NCI-H2081 treated with DMSO at 0.1 percent for 48 hours (cell line): ENCODE measurements at places on chromosomes 7 and 10.

- no peak for DNase-seq
Observed at GRCh38 chr7:68348401-68348800, 1249.9 kb upstream of the AUTS2 start.

GRCh38 chr10:102868911-102869257 is 386 bp upstream of the AS3MT start:
- DNase-seq: no peak

- DNase-seq: no peak
Observed at GRCh38 chr7:158449942-158450341, 137.7 kb downstream of the PTPRN2 start.

DNA sequence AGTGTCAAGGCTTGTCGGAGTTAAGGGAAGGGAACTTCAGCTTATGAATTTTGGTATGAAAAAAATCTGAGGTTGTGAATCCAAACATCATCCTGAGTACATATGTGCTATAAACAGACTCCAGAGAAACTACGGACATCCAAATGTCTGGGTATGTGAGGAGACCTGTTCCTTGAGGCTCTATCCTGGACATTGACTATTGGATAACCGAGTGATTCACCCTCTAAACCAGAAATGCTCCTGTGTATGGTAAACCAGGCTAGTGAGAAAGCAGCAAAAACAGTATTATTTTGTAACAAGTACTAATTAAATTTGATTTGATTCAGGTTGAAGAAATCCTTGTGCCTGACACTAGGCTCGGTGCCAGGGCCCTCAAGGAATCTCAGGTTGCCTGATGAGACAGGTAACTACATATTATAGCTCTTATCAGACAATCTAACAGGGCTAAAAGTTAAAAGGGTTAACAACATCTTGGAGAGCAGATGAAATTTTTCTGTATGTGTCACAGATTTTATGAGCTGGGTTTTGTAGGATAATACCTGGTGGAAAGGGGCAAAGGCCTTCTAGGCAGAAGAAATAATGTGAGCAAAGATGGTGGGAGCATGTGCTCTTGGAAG is 10.4 kb upstream of the STOX1 start:
- DNase-seq: no peak

DNA sequence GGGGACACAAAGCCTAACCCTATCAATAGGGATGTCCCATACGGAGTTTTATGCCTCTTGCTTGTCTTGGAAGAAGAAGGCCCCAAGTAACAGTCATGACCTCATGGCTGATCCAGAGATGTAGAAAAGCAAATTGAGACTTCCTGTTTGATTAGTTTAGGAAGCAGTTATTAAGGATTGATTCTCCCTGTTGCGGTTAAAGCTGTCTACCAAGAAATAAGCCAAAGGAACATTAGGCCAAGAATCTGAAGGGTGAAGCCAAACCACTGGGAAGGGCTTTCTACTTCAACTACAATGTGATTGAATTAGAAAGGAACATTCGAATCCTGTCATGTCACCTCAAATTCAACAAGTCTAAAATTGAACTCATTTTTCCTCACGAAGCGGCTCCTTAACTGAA is 60.5 kb upstream of the AGBL3 start:
- DNase-seq: no peak

DNA sequence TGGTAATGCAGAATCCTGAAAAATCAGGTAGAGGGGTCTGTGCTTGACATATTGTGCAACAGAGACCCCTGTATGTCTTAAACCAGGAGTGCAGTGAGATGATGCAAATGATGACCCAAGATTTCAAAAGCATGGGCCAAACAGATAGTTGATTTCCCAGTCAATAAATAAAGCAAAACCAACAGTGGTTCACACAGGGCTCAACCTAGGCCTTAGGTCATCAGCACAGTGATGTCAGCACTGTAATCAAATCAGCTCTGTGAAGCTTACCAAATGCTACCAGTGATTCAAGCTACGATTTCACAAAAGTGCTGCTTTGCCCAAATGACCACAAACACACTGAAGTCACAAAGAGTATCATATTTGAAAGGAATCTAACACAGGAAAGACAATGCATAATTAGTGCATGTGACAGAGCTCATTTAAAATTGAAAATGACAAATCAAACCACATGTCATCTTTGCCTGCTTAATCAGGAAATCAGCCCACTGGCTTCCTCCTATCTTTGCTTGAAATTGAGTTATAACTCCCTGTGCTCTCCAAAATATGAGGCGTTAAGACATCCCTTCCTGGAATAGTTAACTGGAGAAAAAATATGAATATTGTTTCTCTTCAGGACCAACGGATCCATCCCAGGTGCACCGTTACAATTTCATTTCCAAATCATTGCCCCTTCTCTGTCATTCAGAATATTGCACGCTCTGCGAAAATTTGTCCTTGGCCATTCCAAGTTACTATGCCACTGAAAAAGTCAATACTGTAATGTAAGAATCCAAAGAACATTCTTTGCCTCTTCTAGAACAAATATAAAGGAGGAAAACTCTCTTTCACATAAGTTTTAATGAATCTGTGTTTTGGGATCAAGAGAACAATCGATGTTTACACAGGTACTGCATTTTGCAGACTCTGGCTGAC is 41.9 kb upstream of the ASL start:
- DNase-seq: no peak

GRCh38 chr10:20648263-20648874 is 248.7 kb downstream of the NEBL start:
- DNase-seq: no peak

GRCh38 chr10:121079226-121079625 is 228.1 kb downstream of the WDR11 start:
- DNase-seq: no peak

DNA sequence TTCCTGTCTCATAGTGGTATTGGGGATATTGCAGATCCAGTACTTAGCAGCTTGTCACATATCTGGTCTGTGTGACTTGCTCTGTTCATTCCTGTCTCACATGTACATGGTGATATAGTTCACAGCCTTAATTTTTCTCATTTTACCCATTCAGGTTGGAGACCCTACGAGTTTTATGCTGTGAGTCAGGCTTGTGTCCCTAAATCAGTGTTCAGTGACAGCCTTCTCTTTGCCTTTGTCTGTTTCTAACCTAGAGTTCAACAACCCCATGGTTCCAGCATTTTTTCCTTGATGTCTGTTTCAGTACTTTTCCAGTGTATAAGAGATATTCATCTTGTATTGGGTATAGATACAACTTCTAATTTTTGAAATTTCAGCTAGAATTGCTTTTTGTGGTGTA is 1016.2 kb downstream of the LRMDA start:
- no peak for DNase-seq

- DNase-seq: no peak
Observed at GRCh38 chr10:7968510-7969112, 85.9 kb upstream of the GATA3 start.

DNA sequence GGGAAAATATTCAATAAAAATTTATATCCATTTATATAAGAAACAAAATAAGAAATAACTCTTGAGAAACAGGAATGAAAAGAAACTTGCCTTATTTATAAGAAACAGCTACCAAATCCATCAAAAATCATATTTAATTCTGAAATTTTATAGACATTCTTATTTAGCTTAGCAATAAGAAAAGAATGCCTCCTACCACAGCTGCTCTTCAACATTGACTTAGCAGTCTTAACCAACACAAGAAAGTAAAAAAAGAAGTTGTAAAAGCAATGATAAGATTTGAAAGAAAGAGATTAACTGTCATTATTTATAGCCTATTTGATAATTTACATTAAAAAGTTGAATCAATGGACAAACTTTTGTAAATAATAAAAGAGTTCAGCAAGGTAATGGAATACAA is 212.8 kb downstream of the ZNF365 start:
- no peak for DNase-seq

DNA sequence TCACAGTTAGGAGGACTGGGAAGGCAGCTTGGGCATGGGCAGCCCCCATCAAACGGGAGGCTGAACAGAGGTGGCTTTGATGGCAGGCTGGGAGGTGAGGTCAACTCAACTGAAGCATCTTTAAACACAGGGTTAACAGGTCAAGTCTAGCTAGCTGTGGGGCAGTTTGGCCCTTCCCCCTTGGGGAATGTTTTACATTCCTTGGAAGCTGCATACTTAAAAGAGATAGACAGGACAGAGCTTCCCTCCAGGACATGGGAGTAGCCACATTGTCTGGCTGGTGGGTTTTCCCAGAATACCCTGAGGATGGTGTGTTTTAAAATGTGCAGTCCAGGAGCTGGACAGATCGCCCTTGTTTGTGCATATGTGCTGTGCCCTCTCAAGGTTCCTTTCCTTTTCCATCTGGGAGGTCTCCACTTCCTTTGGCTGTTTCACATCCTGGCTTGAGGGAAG is 6.8 kb upstream of the RASSF4 start:
- no peak for DNase-seq

DNA sequence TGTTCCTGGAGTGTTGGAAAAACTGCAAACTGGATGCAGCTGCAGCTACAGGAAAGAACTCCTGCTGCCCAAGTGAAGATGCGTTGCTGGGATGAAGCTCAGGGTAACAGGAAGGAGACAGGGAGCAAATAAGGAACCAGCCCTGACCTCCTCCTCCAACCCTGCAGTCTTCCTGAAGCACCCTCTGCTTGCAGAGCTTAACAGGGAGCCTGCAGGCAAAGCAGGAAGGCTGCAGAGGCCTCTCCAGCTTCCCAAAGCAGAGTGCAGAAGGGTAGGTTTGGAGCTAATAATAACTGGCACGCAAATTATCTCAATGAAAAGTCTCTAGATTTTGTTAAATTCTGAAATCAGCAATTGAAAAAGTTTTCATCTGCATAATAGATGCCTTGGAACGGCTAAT is 92.5 kb downstream of the SORCS1 start:
- no peak for DNase-seq

- no peak for DNase-seq
Observed at GRCh38 chr10:84829131-84829530, 500.7 kb downstream of the CCSER2 start.

- DNase-seq: no peak
Observed at GRCh38 chr10:69818676-69819239, 17.1 kb downstream of the COL13A1 start.

DNA sequence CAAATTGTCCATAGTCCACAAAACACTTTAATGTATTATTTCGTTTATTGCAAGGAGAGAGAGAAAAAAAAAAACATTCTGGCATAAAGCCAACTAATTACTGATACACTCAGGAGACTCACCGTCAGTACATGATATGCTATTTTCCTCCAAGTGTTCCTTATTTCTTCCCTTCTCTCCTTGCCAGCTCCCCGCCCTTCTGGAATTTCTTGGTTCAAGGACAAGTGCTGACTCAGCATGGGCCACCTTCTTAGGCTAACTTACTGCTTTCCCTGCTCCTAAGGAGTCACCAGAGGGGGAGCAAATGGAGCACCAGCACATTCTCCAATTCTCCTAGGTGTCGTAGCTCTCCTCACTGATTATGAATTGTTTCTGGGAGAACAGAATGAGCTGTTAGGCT is 133.8 kb upstream of the HDAC9 start:
- DNase-seq: no peak

- DNase-seq: no peak
Observed at GRCh38 chr10:49841615-49842332, 79.7 kb upstream of the OGDHL start.

DNA sequence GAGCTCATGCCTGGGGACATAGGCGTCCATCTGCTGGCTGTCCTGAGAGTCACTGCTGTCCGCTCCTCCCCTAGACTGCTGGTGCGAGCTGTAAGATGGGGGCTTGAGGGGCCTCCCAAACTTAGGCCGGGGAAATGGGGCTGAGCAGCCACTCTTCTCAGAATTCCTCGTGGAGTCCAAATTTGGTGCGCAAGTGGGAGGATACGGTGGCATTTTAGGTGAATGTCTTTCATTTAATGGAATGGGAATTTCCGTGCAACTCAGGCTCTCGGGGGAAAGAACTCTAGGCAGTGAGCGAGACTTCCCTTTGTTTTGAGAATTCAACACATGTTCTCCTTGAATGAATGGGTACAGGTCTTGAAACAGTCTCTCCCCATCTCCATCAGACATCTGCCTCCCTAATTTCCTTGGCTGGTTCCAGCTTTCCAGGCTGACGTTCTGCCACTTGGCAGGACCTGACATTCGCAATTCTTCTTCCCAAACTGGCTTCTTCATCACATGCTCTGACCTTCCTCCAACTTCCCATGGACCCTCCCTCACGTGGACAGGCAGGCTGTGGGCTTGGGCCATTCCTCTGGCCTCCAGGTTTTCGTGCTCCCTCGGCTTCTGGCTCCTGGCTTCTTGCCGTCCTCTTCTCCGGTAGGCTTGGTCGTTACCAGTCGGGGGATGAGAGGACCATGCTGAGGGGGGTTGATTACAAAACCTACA is 30.1 kb downstream of the JCAD start:
- DNase-seq: no peak

GRCh38 chr7:157464971-157465886 is 128.4 kb downstream of the DNAJB6 start:
- no peak for DNase-seq

GRCh38 chr10:76546411-76546810 is 1091.2 kb downstream of the KCNMA1 start:
- no peak for DNase-seq

- no peak for DNase-seq
Observed at GRCh38 chr10:121788115-121788514, 139.7 kb downstream of the ATE1 start.

GRCh38 chr7:17546592-17546991 is 248.1 kb downstream of the AHR start:
- DNase-seq: no peak

GRCh38 chr10:84549368-84550165 is 221.2 kb downstream of the CCSER2 start:
- no peak for DNase-seq

DNA sequence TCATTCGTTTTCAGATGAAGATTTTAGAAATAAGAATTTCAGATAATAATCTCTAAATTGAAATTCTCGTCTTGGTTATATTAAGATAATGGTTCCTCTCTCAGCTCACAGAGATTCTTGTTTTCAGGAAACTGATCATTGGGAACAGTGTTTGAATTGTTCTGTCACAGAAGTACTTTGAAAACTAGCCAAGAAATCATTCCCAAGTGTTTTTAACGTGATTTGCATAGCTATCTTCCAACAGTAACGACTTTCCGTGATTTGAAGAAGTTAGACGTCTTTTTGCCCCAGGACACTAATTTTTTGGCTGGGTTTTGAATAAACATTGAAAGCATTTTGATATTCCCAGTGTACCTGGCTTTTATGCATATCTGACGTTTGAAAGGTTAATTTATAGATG is 116.0 kb downstream of the CDCA7L start:
- DNase-seq: no peak

- DNase-seq: no peak
Observed at GRCh38 chr10:47195274-47195885, 104.6 kb upstream of the GDF10 start.

GRCh38 chr7:88243345-88243909 is 23.6 kb upstream of the SRI start:
- peak; percentile 50 for DNase-seq

- DNase-seq: no peak
Observed at GRCh38 chr10:81862596-81862995, 12.4 kb upstream of the NRG3 start.
